ENCODE measurements at places on chromosomes 11 and 22. TPM values are rescaled to one million over a fixed set of nuclear protein-coding genes. Genes with fewer than 3 reads are reported as not detected.
A peak's percentile ranks its signal among the peaks of the same experiment; 100 is the strongest.

GRCh38 chr11:1834779-1835670 is at the start of gene SYT8:
Gene SYT8 (plus strand): TSS chr11:1834990. CDS start chr11:1835106, 116 bp downstream.
- no peak within 1 kb of the TSS for H3K27ac ChIP-seq
- H3K36me3 ChIP-seq = no peaks in the 10 kb centered on the region
- H3K27me3 ChIP-seq = no peaks in the 10 kb centered on the region
- DNase-seq = peak; percentile 24

GRCh38 chr11:3831378-3832239 is 9.2 kb downstream of the RHOG start:
- H3K4me3 ChIP-seq = no peak overlapping the region
- peaks cover 40% of the 10 kb centered on the region for H3K36me3 ChIP-seq
- no peaks in the 10 kb centered on the region for H3K27me3 ChIP-seq

GRCh38 chr22:44151676-44152075 is 29.0 kb upstream of the PARVG start:
- no peaks in the 10 kb centered on the region for H3K36me3 ChIP-seq
- no peak for DNase-seq
- H3K27me3 ChIP-seq = no peaks in the 10 kb centered on the region
- no peak overlapping the region for H3K4me3 ChIP-seq
- H3K27ac ChIP-seq = no peak overlapping the region
- peaks cover 11% of the 10 kb centered on the region for H3K4me1 ChIP-seq

- no peaks in the 10 kb centered on the region for H3K36me3 ChIP-seq
- no peaks in the 10 kb centered on the region for H3K4me1 ChIP-seq
- H3K4me3 ChIP-seq = no peak overlapping the region
- no peaks in the 10 kb centered on the region for H3K27me3 ChIP-seq
These were observed 87.5 kb downstream of the YAP1 start for GRCh38 chr11:102197670-102198139.

- H3K4me1 ChIP-seq = no peaks in the 10 kb centered on the region
- H3K4me3 ChIP-seq = no peak overlapping the region
- H3K27ac ChIP-seq = no peak overlapping the region
- H3K36me3 ChIP-seq = no peaks in the 10 kb centered on the region
- DNase-seq = no peak
- no peaks in the 10 kb centered on the region for H3K27me3 ChIP-seq
These were observed 23.2 kb downstream of the ADORA2A start for GRCh38 chr22:24450610-24451009.

HTATIP2 gene
- total RNA-seq = 49.9 TPM

EFEMP2 gene
- 6.0 TPM for total RNA-seq

GRCh38 chr11:91984033-91984584 is 240.5 kb upstream of the FAT3 start:
- no peaks in the 10 kb centered on the region for H3K36me3 ChIP-seq
- no peak overlapping the region for H3K27ac ChIP-seq

YPEL1 gene
- total RNA-seq = 8.0 TPM

DNA sequence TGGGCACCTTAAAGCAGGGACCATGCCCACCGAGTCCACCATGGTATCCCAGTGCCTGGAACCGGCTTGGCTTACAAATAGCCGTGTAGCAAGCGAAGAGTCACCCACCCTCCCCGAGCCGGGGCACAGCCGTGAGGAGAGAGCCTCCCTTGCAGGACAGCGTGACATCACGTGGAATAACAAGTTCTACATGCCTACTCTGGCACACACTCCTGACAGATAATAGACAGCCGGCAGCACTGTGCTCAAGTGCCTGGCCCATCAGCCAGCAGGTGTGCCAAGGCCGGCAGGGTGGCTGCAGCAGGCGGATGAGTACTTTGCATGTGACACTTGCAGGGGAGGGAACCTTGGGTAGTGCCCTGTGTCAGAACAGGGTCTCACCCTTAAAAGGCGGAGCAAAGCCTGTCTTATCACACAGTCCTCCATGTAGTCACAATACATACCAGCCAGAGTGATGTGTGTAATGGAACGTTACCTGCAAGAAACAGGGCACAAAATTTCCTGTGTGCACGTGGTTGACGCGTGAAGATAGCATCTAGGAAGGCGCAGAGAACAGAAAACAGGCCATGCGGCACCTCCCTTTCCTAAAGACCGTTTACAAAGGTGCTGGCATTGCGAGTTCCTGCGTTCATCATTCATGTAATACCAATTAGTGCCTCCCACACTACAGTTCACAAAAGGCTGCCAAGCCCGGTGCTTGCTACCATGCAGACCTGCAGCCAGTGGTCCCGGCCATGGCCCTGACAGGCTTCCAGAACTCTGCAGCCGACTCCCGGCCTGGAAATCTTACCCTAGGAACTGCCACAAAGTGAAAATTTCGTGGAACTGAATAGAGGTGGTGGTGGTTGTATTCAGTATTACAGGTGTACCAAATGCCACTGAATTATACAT is 16.4 kb downstream of the TOM1 start:
- H3K27ac ChIP-seq = no peak overlapping the region
- no peak for DNase-seq
- H3K4me1 ChIP-seq = peaks cover 50% of the 10 kb centered on the region
- H3K4me3 ChIP-seq = no peak overlapping the region
- H3K27me3 ChIP-seq = no peaks in the 10 kb centered on the region
- peaks cover 24% of the 10 kb centered on the region for H3K36me3 ChIP-seq

- no peak overlapping the region for H3K4me3 ChIP-seq
- H3K27me3 ChIP-seq = no peaks in the 10 kb centered on the region
- no peak overlapping the region for H3K27ac ChIP-seq
- H3K4me1 ChIP-seq = no peaks in the 10 kb centered on the region
These were observed 685.2 kb upstream of the CHORDC1 start for GRCh38 chr11:90908074-90908473.

KRTAP5-7 gene
- not detected for total RNA-seq

- H3K4me3 ChIP-seq = peak within 1 kb of the TSS; percentile 56
- H3K27me3 ChIP-seq = no peaks in the 10 kb centered on the region
- H3K36me3 ChIP-seq = no peaks in the 10 kb centered on the region
- peak within 1 kb of the TSS; percentile 60 for H3K27ac ChIP-seq
- H3K4me1 ChIP-seq = peaks cover 67% of the 10 kb centered on the region
These were observed at the start of gene TNRC6B for GRCh38 chr22:40177738-40178416. Gene TNRC6B (plus strand): TSS chr22:40177925. CDS start chr22:40178136, 211 bp downstream.

GRCh38 chr11:65854852-65855837 is 2.8 kb downstream of the CFL1 start:
- DNase-seq = no peak
- peaks cover 45% of the 10 kb centered on the region for H3K4me1 ChIP-seq
- H3K27me3 ChIP-seq = no peaks in the 10 kb centered on the region

GRCh38 chr11:86209806-86210657 is 34.5 kb upstream of the EED start:
- no peaks in the 10 kb centered on the region for H3K36me3 ChIP-seq
- no peak for DNase-seq
- no peaks in the 10 kb centered on the region for H3K27me3 ChIP-seq
- no peak overlapping the region for H3K4me3 ChIP-seq
- no peaks in the 10 kb centered on the region for H3K4me1 ChIP-seq

DNA sequence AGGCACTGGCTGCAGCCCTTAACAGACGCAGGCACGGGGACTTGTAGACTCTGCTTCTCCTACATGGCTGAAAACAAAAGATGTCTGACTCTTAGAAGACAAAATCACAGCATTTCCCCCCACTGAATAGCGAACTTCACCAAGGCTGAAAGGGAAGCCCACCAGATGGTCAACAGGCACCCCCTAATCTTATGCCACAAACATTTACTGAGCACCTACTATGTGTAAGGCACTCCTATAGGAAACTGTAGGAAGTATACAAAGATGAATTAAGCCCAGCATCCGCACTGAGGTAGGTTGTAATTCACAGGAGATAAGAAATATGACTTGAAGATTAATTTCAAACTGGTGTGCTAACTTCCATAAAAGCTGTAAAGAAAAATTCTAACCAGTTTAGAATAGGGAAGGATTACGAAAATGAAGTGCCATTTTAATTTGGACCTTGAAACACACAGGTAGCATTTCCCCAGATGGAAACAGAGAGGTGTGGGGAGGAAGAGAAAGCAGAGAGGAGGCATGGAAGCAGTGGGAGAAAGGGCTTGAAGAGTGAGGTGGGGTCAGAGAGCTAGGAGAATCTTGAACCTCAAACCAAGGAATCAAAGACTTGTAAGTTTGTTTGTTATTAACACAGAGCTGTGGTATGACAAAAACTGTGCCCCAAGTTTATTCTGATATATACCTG is 38.1 kb downstream of the NUMA1 start:
- no peak for DNase-seq
- peak overlapping the region; percentile 75 for H3K27ac ChIP-seq
- peaks cover 52% of the 10 kb centered on the region for H3K4me1 ChIP-seq
- H3K27me3 ChIP-seq = no peaks in the 10 kb centered on the region
- H3K36me3 ChIP-seq = no peaks in the 10 kb centered on the region
- H3K4me3 ChIP-seq = peak overlapping the region; percentile 88

BAD gene
- total RNA-seq = 26.2 TPM

- no peak overlapping the region for H3K4me3 ChIP-seq
- H3K36me3 ChIP-seq = no peaks in the 10 kb centered on the region
- no peaks in the 10 kb centered on the region for H3K27me3 ChIP-seq
- DNase-seq = no peak
These were observed 4.2 kb upstream of the OR52J3 start for GRCh38 chr11:5042091-5042490.

PYGM gene
- 10.7 TPM for total RNA-seq

MOGAT2 gene
- total RNA-seq = not detected

- DNase-seq = peak; percentile 54
- H3K4me3 ChIP-seq = no peak overlapping the region
- H3K27ac ChIP-seq = no peak overlapping the region
- H3K4me1 ChIP-seq = peaks cover 37% of the 10 kb centered on the region
- no peaks in the 10 kb centered on the region for H3K27me3 ChIP-seq
These were observed 4.9 kb downstream of the LTO1 start for GRCh38 chr11:69670158-69670845.

- no peaks in the 10 kb centered on the region for H3K27me3 ChIP-seq
- DNase-seq = no peak
- H3K4me1 ChIP-seq = peaks cover 19% of the 10 kb centered on the region
- no peak overlapping the region for H3K27ac ChIP-seq
These were observed 4.4 kb upstream of the SYTL2 start for GRCh38 chr11:85815186-85815931.

DNA sequence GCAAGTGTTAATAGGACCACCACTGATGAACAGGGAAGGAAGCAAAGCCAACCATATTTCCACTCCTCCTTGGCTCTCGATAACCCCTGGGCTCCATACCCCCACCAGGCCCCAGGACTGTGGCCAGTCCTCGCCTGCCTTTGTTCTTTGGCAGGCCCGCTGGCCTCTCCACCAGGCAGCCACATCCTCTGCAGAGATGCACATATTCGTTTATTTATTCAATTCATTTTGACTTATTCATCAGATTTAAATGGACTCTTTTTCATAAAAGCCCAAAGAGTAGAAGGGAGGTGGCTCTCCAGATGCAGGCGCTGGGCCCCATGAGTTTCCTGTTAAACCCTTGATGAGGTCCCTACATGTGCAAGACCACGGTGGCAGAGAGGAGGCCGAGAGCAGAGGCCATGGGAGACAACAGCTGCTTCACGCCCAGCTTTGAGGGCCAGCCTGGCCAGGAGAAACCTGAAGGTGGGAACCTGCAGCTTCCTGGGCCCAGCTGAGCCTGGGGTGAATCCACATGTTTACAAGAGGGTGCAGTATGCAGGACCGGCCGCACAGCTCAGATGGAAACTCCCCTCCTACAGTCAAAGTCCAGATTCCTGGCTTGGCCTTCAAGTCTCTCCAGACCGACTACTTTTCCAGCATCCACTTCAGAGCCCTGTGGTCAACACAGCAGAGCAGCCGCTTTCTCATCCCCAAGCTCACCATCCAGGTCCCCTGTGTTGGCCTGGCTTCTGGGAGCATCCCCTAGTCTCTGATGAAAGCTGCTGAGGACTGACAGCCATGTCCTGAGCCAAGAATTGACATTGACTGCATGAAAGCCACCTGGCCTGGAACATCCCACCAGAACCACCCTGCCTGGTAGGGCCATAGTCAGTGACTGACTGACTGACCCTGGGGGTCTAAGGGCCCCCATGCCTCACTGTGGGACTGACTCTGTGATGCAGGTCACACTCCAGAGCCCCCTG is 39.7 kb upstream of the CCND1 start:
- H3K4me3 ChIP-seq = no peak overlapping the region
- H3K4me1 ChIP-seq = no peaks in the 10 kb centered on the region
- DNase-seq = no peak
- H3K27me3 ChIP-seq = no peaks in the 10 kb centered on the region

DNA sequence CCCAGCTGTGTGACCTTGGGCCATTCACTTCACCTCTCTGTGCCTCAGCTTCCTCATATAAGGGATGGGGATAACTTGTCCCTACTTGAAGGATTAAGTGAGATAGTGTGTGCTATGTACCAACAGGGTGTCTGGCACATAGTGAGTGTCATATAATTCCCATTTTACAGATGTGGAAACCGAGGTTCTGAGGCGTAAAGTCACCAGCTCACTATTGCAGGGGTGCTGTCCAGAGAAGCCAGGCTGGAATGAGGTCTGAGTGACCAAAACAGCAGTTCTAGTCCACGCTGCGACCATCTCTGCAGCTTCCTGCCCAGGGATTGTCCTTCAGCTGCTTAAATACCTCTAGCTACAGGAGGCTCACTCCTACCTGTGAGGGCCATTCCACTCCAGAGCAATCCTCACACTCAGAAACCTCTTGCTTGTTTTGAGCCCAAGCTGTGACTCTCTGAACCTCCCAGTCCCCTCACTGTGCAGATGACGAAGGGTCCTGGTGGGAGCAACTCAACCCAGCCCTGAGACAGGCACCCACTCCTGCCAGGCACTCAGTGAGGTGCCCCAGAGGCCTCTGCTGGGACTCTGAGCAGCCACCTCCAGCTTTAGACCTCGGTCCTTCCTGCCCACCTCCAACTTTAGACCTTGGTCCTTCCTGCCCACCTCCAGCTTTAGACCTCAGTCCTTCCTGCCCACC is 5.8 kb downstream of the MB start:
- no peaks in the 10 kb centered on the region for H3K36me3 ChIP-seq
- H3K4me1 ChIP-seq = peaks cover 7% of the 10 kb centered on the region
- no peak for DNase-seq
- H3K4me3 ChIP-seq = no peak overlapping the region

PRR5L gene
- 62.7 TPM for total RNA-seq

NXPE2 gene
- total RNA-seq = not detected

KCNE3 gene
- total RNA-seq = not detected

DNA sequence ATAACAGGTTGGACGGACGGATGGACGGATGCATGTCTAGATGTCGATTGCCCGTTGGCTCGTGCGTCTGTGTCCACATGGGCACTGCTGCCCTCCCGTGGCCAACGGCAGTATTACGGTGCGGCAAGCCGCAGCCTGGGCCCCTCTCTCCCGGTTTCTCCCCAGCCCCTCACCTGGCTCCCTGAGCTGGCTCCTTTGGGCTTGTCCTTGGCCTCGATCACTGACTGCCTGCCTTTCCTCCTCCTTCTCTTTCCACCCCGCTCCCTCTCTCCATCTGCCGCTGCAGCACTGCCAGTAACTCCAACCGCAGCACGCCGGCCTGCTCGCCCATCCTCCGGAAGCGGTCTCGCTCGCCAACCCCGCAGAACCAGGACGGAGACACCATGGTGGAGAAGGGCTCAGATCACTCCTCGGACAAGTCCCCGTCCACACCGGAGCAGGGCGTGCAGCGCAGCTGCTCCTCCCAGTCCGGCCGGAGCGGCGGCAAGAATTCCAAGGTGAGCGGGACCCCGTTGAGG is 77.3 kb downstream of the SCN3B start:
- H3K27me3 ChIP-seq = no peaks in the 10 kb centered on the region
- peak; percentile 34 for DNase-seq
- no peak overlapping the region for H3K27ac ChIP-seq
- H3K36me3 ChIP-seq = no peaks in the 10 kb centered on the region
- H3K4me3 ChIP-seq = no peak overlapping the region

Data from CD4-positive, alpha-beta memory T cell (primary cell).